ENCODE measurements at places on chromosomes 12 and 14. TPM values are rescaled to one million over a fixed set of nuclear protein-coding genes. Genes with fewer than 3 reads are reported as not detected.

Gene C1QL4
- total RNA-seq: not detected

Gene TPPP2
- total RNA-seq: 0.81 TPM

Gene OR4E1
- total RNA-seq: not detected

Gene KRT8
- total RNA-seq: 104 TPM

Gene ZDHHC22
- not detected for total RNA-seq

Gene DPY19L2
- 41.3 TPM for total RNA-seq

Gene TGM1
- total RNA-seq: 1.1 TPM

Gene CEBPE
- not detected for total RNA-seq

Gene P2RX7
- 1.7 TPM for total RNA-seq

Gene NRXN3
- 1.3 TPM for total RNA-seq

Gene ANKRD9
- total RNA-seq: 159 TPM

Gene TMEM132D
- total RNA-seq: not detected

Gene MYO1H
- total RNA-seq: 0.78 TPM

Gene B3GNT4
- total RNA-seq: not detected

Gene TRPV4
- 0.35 TPM for total RNA-seq

Gene DPPA3
- total RNA-seq: not detected

Gene CLEC4C
- not detected for total RNA-seq

Gene CFAP73
- not detected for total RNA-seq

Gene DLK1
- 22.8 TPM for total RNA-seq

Gene DGLUCY
- 240 TPM for total RNA-seq

Gene FGD4
- 17.3 TPM for total RNA-seq

Gene FGF23
- not detected for total RNA-seq

Gene SIX6
- not detected for total RNA-seq

Gene RASAL1
- not detected for total RNA-seq

Gene FZD10
- total RNA-seq: not detected

Gene CD163
- 72.0 TPM for total RNA-seq

Gene GLIPR1
- 10.9 TPM for total RNA-seq

Gene SEC23A
- total RNA-seq: 79.7 TPM

Gene INHBC
- total RNA-seq: not detected

Gene LRCOL1
- not detected for total RNA-seq

Gene ADCY6
- 52.1 TPM for total RNA-seq

Gene KRT86
- not detected for total RNA-seq

Gene SYT10
- not detected for total RNA-seq

Gene EPYC
- not detected for total RNA-seq

Gene KCNMB4
- 1.2 TPM for total RNA-seq

Gene ARMH4
- total RNA-seq: 6.2 TPM

Gene ETFBKMT
- 7.0 TPM for total RNA-seq
